Cerebellar nuclear complex (tissue), 1 donor: ENCODE measurements at places on chromosomes 12 and 14.

DNA sequence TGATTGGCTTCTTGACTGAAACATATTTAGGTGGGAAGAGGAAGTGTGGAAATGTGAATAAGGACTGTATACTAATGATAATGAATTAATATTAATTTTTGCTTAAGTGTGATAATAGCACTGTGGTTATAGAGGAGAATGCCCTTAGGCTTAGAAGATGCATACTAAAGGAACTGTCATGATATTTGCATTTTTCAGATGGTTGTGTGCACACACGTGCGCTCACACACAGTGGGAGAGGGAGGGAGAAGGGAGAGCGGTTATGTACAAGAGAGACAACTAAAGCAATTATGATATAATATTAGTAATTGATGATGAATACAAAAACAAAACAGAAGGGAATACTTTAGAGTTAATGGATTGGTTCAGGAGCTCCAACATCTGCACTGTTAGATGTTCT, 54.2 kb downstream of the RCOR1 start:
- DNase-seq: no peak

GRCh38 chr14:40758076-40758475, 848.6 kb upstream of the LRFN5 start:
- no peak for DNase-seq

DNA sequence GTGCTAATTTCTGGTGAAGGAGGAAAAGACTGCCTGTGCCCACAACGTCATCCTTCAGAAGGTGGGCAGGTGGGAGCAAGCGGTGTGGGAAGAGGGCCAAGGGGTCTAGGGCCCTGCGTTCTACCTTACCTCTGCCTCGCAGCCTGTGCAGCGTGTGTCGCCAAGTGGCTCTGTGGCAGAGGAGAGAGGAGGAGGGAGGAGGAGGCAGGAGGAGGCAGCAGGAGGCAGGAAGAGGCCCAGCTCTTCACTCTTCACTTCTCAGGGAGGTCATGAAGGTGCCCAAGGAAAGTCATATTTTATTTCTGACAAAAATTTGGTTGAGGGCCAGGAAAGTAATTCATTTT, 177.9 kb downstream of the MYRFL start:
- no peak for DNase-seq

DNA sequence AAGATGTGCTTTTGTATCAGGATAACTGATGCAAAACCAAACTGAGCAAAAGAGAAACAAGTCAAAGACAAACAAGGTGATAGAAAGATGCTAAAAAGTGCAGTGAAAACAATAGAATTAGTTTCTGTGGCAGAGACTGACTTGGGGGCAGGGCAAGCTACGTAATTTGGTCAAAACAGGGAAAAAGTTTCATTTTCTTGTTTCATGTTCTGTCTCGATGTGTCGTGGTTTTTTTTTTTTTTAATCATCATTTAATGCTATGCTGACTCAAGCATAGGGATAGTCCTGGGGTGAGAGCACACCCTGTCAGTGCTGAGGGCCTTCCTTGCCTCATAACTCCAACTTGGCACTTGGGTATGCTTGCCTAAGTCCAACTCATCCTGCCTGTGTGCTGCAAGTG, 144.1 kb upstream of the PTPRQ start:
- no peak for DNase-seq

- no peak for DNase-seq
These were observed 19.7 kb downstream of the VDR start for GRCh38 chr12:47885012-47885501.

- DNase-seq: no peak
These were observed 45.6 kb downstream of the STAB2 start for GRCh38 chr12:103632554-103633216.

DNA sequence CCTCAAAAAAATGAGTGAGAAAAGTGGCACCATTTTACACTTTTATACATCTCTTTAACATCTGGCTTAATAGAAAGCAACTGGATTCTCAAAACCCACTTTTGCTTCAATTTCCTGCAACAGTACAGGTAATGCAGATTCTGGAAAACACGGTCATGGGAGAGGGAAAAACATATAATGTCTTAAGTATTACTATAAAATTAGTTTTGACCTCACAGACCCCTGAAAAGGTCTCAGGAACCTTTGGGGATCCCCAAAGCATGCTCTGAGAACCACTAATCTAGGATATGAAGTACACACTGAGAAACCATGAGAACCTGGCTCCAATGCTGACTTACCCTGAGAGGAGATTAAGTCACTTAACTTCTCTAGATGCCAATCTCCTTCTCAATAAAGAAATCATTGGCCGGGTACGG, 64.7 kb downstream of the PPP2R5E start:
- DNase-seq: no peak

- DNase-seq: no peak
These were observed 51.4 kb downstream of the BDKRB1 start for GRCh38 chr14:96307434-96307833.

GRCh38 chr14:49058511-49058910, 527.7 kb downstream of the RPS29 start:
- DNase-seq: no peak

DNA sequence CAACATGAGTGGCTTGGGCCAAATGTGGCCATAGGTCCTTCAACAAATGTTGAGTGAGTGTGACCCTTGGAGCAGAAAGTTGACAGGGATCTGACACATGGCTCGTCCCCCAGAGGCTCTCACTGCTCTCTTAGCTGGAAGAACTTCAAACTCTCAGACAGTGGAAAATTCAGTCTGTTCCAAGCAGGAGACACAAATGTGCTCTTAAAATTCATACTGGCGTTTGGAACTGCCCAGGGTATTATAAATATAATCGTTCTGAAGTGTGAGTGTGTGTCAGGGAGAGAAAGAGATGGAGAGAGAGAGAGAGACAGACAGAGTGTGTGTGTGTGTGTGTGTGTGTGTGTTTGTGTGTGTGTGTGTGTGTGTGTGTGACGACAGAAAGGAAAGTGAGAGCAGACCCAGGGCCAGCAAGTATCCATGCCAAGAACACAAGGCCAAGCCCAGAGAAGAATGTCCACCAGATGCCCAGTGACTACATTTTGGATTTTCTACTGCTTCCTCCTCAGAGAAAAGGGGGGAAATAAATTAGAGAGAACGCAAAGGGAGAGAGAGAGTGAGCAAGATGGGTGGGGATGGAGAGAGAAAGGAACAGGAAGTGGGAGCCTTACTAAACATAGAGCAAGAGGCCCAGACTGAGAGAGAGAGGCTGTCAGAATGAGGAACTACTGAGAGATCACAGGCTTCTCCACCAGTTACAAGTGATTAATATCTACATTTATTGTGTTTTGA, 193.6 kb upstream of the NUDT4 start:
- no peak for DNase-seq

- no peak for DNase-seq
These were observed 1.1 kb upstream of the MBD6 start for GRCh38 chr12:57521525-57522010.

GRCh38 chr14:75711796-75712211, 50.8 kb downstream of the TTLL5 start:
- no peak for DNase-seq

- no peak for DNase-seq
These were observed 17.1 kb downstream of the ANKRD9 start for GRCh38 chr14:102492531-102492910.

DNA sequence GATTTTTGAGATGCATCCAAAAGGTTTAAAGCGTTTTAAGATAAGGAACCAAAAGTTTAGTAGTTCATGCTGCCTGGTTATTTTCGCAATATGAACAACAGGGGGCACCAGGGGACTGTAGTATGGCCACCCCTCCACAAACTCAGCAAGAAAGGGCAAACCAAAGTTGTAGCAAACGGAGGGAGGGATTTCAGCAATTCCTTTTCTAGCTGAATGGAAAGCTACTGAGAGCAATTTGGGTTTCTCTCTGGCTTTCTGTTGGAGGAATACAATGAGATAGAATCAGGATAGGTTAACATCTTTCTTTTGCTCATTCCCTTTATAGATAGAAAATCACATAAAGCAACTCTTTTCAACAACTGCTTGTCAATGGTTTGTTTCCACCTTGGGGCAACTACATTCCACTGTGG, 62.5 kb downstream of the DRAM1 start:
- no peak for DNase-seq

- DNase-seq: no peak
These were observed 20.2 kb downstream of the RERG start for GRCh38 chr12:15201056-15201455.

DNA sequence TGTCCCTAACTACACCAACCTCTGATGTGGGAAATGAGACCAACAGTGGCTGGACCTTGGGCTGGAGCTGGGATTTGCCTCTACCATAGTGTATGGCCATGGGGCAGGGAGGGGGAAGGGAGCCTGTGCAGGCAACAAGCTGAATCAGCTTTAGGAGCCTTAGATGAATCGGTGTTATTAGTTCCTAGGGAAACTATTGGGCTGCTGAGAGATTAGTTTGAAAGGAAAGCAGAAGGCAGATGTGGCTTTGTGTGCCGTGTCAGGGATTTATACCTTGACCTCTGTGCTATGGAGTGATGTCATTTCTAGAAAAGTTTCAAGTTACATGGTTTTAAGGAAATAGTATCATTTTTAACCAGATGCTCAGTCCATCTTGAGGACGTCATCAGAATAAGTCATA, 19.5 kb upstream of the GAS2L3 start:
- no peak for DNase-seq

GRCh38 chr14:69327507-69327906, 67.5 kb downstream of the GALNT16 start:
- DNase-seq: no peak

GRCh38 chr12:124713436-124714082, 146.1 kb upstream of the NCOR2 start:
- DNase-seq: no peak

DNA sequence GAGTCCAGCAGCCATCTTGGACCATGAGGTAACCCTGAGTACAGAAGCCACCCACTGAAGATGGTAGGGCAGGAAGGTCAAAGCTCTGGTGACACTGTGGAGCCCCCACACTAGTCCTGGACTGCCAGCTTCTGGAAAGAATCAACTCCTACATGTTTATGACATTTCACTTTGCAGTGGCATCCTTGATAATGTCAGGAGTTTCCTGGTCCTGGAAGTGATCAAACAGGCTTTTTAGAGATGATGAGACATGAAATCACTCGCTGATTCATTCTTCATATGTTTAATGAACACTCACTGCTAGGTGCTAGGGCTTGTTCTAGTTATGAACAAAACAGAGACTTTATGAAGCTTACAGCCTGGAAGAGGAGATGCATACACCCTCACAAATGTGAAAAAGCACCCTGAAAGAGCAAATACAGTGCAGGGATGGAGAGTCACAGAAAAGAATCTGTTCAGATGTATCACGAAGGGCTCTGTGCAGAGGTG, 15.8 kb upstream of the HNF1A start:
- DNase-seq: no peak

GRCh38 chr14:93323600-93324174, 9.1 kb downstream of the BTBD7 start:
- DNase-seq: no peak

DNA sequence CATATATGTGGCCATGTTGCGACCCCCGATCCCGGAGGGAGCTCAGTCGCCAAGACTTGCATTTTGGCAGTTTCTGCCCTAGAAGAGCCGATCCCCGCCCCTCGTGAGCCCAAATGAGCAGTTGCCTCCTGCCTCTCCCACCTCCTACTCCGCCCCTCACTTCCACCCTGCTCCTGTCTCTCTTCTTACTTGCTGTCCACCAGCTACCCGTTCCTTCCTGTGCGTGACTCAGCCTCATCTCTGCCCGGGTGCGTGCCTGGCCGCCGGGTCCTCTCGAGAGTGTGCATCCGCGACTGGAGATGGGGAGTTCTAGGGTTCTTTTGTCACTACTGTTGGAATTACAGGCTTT, 585 bp downstream of the GPATCH2L start:
- DNase-seq: no peak

- no peak for DNase-seq
These were observed 2.2 kb upstream of the TMEM19 start for GRCh38 chr12:71683633-71684032.

DNA sequence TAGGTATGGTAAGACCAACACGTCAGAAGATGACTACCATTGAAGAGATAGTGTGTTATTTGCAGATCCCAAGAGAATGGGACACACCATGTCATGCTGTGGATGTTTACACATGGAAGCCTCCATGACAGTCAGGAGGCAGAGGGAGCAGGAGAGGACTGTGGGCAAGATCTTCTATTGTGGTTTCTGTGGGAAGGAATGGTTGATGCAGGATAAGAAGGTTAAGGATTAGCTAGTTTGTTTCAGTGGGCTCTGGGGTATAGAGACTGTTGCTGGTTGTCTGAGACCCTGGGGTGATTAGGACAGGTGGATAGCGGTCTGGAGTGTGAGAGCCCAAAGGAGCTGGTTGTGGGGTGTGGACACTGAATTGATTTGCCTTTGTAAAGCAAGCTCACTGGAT, 23.3 kb downstream of the TAS2R7 start:
- no peak for DNase-seq

GRCh38 chr14:69045857-69046475, 66.9 kb upstream of the ACTN1 start:
- no peak for DNase-seq

DNA sequence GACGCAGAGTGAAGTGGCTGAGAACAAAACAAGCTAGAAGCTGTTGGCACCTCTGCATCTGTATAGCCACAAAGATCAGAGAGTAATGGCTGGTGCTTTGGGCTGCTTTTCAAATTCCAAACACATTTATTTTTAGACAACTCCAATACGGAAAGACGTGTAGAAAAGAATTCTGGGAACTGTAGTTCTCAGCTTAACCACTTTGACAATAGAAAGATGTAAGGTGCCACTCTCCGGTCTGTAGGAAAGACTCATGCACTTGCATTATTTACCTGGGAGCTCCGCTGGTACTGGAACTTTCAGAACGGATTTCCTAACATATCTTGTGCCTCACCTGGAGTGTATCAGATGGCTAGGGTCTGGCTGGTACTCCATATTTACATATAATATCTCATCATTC, 1.8 kb upstream of the OR4K2 start:
- DNase-seq: no peak

- DNase-seq: no peak
These were observed 113.6 kb downstream of the DAD1 start for GRCh38 chr14:22475381-22475780.

- no peak for DNase-seq
These were observed 155.2 kb upstream of the AVPR1A start for GRCh38 chr12:63305901-63306875.
